ENCODE measurements at places on chromosomes 3 and 15. TPM values are rescaled to one million over a fixed set of nuclear protein-coding genes. Genes with fewer than 3 reads are reported as not detected.

DNA sequence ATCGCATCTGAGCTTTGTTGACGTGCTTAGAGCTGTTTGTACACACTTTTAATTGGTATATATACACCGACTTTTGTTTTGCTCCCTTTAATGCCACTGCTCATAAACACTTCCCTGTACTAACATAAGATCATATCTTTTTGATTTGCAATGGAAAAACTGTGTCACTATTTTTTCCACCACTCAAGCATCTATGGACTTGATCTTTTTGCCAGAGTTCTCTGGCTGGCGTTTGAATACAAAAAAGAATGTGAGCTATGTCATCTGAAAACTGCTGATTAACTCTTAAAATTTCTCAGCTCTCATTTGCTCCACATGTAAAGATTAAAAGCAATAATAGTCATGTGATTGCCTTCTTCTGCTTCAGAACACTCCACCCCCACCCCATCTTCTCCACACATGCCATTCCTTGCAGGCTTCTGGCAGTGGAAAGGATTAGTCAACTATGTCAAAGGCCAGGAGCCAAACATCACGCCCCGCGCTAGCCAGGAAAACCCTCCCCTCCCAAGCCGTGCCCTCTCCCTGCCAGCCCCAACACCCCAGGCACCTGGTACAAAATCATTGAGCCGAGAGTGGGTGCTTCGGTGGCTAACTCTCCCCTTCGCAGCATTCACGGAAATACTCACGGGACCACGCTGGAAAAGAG lies 123.4 kb upstream of the MEF2A start:
- peak; percentile 43 for DNase-seq

DNA sequence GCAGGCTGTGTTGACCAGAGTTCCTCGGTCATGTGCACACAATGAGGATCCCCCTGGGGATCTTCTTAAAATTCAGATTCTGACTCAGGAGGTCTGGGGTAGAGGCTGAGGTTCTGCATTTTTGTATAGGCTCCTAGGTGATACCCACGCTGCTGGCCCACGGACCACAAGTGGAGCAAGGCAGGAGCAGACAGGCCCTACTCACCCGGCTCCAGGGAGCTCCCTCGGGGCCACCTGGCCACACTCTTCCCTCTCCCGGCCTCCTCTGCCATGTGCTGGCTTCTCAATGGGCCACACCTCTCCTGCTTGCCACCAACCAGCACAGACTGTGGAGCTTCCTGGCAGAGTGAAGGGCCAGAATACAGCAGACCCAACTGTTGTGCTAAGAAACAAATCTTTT lies 23.9 kb downstream of the GP9 start:
- DNase-seq: no peak

- DNase-seq: no peak
Measured at GRCh38 chr15:32887090-32887489, 169.3 kb downstream of the GREM1 start.

The TEX55 gene
- polyA plus RNA-seq: not detected

GRCh38 chr15:84761607-84762131 lies 13.3 kb downstream of the ZNF592 start:
- DNase-seq: no peak

GRCh38 chr3:190142041-190142440 lies 21.3 kb upstream of the P3H2 start:
- no peak for DNase-seq

DNA sequence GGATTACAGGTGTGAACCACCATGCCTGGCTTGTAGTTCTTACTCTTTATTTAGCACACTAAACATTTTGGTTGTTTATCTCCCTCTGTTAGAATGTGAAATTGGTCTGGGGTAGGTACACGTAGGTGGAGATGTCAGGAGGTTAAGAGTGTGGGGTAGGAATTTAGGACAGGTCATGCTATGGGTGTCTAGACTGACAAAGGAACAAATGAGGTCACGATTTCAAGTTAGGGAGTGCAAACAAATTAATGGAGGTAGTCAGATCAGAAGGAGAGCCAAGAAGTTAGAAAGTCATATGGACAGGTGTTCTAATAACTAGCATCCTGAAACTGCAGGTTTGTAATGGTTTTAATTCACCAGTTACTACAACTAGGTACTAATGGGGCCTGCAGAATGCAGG lies 19.8 kb downstream of the CDV3 start:
- no peak for DNase-seq
